M059J (cell line): ENCODE measurements at places on chromosomes 13 and 19. TPM values are rescaled to one million over a fixed set of nuclear protein-coding genes. Genes with fewer than 3 reads are reported as not detected.

PCDH9 gene
- 0.05 TPM in 1 of 2 replicates, not detected in the other for total RNA-seq

MYDGF gene
- 276 and 367 TPM in 2 replicates for total RNA-seq

DNA sequence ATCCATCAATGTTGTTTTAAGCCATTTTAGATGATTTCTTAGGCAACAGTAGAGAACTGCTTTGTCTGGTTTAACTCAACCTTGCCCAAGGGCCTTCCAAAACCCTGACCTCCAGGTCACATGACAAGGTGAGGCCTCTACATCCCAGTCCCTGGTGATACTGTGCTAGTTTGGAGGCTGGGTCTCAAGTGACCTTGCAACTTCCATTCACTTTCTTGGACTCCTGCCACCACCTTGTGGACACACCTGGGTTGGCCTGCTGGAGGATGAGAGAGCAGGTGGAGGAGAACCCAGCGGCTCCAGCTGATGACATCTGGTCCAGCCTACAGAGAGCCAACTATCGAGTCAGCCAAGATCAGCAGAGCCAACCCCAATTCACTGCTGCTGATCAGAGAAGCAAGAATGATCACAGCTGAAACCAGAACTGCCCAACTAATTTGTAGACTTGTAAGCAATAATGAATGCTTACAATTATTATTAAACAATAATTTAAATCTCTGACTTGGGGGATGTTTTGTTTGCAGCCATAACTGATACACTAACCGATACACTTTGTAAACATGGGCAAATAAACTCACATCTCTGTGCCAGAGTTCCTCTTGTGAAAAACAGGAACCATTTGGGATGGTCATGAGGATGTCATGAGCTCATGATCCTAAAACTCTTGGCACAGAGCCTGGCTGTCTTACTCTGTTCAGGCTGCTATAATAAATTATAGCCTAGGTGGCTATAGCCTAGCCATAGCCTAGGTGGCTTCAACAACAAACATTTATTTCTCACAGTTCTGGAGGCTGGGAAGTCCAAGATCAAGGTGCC lies 11.5 kb downstream of the FAM187B start:
- DNase-seq = no peak

DNA sequence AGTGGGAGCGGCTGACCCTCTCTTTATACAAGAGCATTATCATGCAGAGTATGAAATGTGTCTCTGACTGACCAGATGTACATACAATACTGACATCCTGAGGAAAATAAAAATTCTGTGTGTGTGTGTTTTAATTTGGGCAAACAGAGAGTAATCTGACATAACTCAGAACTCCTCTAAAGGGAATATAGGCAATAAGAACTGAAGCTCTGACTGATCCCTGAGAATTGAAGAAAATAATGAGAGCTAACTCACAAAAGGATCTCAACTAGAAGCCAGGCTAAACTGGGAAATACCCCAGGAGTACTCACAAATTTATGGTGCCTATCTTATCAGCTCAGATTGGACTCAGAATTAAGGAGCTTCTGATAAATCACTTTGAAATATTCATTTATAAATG lies 539.9 kb downstream of the OLFM4 start:
- no peak for DNase-seq

GRCh38 chr13:112567161-112567862 lies 20.6 kb downstream of the TUBGCP3 start:
- DNase-seq = no peak
